ENCODE measurements at places on chromosomes 2 and 18.

- DNase-seq, result no peak
Observed at GRCh38 chr2:14558335-14558919, 74.1 kb upstream of the LRATD1 start.

- DNase-seq, result peak; percentile 96
Observed at GRCh38 chr18:67525328-67526099, 9.0 kb upstream of the DSEL start.

- DNase-seq, result peak; percentile 53
Observed at GRCh38 chr18:11251229-11251890, 102.0 kb upstream of the PIEZO2 start.

DNA sequence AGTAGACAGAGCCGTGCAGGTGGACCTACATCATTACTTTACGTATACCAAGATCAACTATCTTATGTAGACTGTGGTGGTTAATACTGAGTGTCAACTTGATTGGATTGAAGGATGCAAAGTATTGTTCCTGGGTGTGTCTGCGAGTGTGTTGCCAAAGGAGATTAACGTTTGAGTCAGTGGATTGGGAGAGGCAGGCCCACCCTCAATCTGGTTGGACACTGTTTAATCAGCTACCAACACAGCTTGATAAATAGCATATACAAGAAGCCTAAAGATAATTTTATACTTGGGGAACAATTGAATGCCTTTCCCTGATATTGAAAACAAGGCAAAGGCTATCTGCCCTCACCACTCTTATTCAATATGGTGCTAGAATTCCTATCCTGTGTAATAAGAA, 604.2 kb upstream of the ZEB2 start:
- DNase-seq, result no peak

GRCh38 chr18:10215446-10215845, 239.0 kb upstream of the APCDD1 start:
- no peak for DNase-seq

GRCh38 chr2:47655563-47655880, 127.4 kb upstream of the MSH6 start:
- no peak for DNase-seq

DNA sequence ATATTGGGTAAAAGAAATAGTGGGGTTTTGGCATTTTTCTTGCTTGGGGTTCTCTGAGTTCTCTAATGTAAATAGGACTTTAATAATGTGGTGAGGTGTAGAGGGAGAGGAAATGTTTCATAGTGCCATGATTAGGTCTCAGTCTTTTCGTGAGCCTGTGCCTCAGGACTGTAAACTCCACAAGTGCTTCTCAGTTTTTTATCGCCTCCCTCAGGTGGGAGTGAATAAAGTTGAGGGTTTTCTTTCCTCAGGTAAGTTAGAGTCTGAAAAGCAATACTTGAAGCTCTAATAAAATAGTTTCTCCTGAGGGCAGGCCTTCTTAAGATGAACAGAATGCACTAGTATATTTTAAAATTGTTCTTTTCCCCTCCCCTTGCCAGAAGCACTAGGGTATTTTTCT, 243.1 kb upstream of the SETBP1 start:
- DNase-seq, result no peak

Data from GM04503 (cell line).